Dorsolateral prefrontal cortex (tissue), 122 donors: ENCODE measurements at places on chromosomes 3 and 15.

GRCh38 chr3:191030929-191031328 lies 168.1 kb upstream of the OSTN start:
- no peak for DNase-seq

DNA sequence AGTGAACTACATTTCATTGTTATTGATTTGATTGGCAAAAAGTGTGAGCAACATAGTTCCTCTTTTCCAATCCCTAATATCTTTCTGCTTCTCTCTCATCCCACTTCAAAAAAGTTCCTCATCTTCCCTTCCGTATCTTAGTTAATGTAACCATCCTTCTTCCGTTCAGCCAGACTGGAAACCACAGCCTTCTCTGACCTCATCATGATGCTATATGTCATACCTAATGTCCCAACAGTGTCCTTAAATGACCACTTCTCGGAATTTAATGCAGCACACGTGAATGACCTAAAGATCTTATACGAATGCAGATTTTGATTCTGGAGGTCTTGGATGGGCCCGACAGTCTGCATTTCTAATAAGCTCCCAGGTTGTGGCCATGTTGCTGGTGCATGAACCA lies 320.3 kb upstream of the SATB1 start:
- DNase-seq, result no peak

DNA sequence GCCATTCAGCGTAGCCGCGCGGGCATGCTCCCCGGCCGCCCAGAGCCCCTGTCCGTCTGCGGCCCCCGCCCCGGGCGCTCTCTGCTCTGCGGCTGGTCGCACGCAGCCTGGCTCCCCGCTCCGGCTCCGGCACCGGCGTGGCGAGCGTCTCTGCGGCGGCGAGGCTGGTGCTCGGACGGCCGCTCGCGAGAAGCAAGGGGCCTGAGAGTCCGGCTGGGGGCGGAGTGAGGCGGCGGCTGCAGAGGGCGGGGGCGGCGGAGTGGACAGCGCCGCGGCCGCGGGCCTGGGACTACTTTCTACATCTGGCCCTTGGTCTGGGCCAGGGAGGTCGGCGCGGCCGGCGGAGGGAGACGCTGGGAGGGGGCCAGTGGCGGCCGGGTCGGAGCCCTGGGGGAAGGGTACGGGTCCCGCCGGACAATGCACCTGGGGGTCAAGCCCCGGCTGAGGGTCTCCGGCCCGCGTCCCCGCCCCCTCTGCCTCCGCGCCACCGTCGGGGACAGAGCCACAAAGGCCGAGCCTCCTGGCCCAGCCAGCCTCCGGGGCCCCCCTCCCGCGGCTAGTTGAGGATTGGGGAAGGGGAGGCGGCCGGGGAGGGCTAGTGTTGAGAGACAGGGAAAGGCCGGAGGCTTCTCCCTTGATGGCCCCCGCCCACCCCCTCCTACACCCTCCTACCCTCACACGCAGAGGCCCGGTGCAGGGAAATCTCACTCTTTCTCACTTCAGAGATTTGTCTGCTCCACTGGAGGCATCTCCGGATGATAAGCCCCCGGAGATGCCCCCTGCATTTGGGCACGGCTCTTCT lies at the start of gene PRTG:
PRTG (minus strand) TSS at position 226 of the 802 bp plus-strand sequence; CDS start at position 5, 221 bp downstream.
- peak; percentile 53 for DNase-seq

DNA sequence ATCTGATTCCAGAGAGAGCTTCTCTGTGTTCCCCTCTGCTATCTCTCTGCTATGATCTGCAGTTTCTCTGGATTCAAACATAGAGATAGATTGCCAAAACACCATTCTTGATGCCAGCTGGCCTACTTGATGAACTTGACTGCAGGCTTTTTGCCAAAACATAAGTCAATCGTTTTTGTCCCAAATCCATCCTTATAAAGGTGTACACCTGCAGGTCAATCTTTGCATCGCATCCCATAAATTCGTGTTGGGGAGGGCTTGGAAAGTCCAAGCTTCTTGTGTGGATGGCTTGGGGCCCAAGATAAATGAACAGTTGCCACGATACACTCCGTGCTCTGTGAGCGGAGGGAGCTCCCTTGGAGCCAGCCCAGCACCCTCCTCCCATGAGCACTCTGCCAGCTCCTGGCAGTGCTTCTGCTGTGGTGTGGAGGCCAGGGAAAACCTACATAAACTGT lies 2.7 kb downstream of the CERS3 start:
- peak; percentile 48 for DNase-seq

- no peak for DNase-seq
These were observed 19.9 kb downstream of the DNAJB8 start for GRCh38 chr3:128446821-128447220.

GRCh38 chr3:166462891-166463470 lies 625.8 kb upstream of the BCHE start:
- DNase-seq, result no peak

GRCh38 chr3:191123231-191123630 lies 75.8 kb upstream of the OSTN start:
- no peak for DNase-seq

DNA sequence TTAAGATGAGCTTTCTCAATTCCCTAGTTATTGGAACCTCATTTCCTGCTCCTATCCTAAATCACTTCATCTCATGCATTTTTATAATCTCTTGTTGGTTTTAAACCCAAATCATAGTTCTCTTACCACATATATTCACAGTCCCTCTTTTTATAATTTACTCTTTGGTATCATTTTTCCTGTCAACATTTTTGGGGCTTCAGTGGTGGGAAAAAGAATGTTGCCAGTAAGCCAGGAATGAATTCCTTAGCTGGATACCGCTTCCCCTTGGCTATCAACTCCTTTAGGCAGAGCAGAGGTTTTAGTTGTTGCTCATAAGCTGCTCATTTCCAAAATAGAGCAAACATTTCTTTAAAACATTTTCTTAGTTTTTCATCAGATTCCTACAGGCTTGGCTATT lies 112.3 kb downstream of the GALK2 start:
- no peak for DNase-seq

DNA sequence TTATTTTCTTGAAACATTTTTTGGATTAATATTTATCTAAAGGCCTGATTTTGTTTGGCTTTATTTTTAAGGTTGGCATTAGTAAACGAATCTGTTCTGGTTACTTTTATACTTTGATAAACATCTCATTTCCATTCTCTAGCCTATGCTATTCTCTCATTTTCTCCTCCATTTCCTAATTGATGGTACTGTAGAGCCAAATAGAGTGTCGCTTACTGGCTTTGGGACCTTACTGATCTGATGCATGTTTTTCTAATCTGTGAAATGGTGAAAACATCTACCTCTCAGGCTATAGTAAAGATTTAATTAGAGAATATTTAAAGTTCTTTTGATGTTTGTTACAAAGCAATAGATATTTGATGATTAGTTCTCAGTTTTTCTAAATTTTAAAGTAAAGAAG lies 1.6 kb downstream of the LNP1 start:
- no peak for DNase-seq

- no peak for DNase-seq
These were observed 51.6 kb downstream of the TP53BP1 start for GRCh38 chr15:43441316-43441715.

GRCh38 chr3:144923046-144923775 lies 951.6 kb downstream of the DIPK2A start:
- DNase-seq, result no peak

DNA sequence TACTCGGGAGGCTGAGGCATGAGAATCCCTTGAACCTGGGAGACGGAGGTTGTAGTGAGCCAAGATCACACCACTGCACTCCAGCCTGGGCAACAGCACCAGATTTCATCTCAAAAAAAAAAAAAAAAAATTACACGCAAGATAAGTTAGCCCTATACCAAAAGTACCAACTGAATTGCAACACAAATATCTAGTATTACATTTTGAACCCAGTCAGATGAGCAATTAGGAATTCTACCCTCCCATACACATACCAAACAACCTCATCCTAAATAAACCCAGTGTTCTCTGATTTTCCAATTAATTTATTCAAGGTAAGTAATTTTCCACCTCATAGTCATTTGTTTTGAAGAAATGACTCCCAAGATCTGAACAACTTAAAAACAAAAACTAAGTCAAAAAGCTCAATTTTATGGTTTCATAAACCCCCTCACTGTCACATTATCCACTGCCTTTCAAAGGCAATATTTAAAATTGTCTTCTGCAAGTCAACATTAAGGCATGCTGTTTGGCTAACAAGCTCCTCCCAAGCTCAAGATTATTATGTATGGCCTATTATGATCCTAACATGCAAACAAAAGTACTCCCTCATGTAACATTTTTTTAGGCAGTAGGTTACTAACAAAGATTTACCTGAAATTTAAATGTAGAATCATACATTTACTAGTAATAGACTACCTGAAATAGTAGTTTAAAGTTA lies 4.5 kb downstream of the RAF1 start:
- DNase-seq, result no peak

- DNase-seq, result no peak
These were observed 8.6 kb upstream of the TNFAIP8L3 start for GRCh38 chr15:51103330-51103729.

- DNase-seq, result no peak
These were observed 22.5 kb downstream of the LPP start for GRCh38 chr3:188176476-188176875.

DNA sequence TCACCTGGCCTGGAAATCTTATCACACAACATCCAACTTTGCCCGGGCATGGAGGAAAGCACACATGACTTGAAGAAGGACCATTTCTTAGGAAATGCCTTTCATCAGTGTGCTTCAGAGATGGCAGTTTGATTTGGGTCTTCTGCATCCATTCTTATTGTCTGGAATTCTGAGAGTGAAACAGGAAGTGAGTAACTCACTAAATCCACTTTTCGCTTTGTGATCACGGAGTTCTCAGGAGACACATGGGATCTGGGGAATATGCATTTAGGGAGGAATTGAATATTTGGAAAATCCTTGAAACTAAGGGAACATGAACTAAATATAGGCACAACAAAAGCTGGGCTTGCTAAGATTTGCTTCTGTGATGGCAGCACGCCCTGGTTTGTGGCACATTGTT lies 212.5 kb upstream of the FEZF2 start:
- no peak for DNase-seq

DNA sequence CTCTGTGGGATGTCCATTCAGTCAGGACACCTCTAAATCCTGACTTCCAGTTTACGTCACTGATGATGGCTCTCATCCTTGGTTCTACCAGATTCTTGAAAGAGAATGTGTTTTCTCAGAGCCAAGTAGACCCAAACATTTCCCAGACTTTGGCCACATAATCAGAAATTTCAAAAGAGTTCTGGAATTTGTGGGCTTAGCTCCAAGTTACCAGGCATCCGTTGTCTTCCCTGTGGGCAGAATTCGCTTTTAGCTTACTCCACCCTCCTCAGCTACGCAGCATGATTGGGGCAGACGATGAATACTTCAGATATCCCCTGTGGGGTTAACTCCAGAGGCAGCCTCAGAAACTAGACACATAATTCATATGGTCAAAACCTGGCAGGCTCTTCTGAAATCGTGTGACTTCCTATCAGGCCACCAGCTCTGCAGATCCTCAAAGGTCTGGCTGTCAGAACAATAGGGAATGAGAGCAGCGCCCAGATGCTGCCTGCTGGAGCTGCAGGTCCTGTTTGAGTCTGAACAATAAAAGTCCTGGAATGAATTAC lies 30.6 kb downstream of the CRTC3 start:
- DNase-seq, result no peak

DNA sequence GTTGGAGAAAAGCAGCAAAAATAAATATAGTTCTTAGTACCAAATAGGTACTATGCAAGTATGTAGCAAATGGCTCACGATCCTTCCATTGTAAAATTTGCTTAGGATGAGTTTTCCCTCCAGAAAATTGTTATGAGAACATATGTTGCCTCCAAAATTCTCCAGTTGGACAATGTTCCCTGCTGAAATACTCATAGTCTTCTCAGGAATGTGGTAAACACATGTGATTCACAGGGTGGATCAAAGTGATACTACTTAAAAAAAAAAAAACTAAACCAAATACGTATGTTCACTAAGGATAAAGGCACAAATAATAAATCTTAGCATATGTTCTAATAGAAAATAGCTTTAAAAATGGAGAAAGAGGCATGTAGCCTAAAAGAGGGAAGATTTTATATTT lies 84.3 kb upstream of the ZNF385D start:
- DNase-seq, result no peak
